ENCODE measurements at places on chromosomes 4 and X. TPM values are rescaled to one million over a fixed set of nuclear protein-coding genes. Genes with fewer than 3 reads are reported as not detected.

DNA sequence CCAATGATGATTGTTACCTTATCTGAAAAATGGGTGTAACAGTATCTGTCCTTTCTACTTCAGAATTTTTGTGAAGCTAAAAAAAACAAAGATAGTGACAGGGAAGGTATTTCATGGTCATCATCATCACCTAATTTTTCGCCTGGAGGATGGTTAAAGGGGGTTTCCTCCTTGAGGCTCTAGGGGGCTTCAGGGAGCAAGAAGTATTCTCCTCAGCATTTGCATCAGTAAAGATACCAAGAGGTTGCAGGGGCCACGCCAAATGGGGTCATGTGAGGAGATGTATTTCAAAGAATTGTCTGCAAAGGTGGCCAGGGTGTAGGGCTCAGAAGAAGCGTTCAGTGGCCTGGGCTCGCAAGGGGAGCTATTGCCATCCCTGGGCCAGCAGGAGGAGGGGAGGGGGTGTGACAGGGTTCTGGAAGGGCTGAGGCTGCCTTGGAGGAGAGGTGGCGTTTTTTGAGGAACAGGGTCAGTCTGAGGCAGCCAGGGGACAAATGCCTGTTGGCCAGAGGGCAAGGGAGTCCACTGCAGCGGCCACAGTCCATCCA lies 7.3 kb upstream of the NSG1 start:
- H3K4me1 ChIP-seq, result no peaks in the 10 kb centered on the region
- H3K27me3 ChIP-seq, result peaks cover 19% of the 10 kb centered on the region
- no peaks in the 10 kb centered on the region for H3K36me3 ChIP-seq
- DNase-seq, result no peak

- H3K27me3 ChIP-seq, result no peaks in the 10 kb centered on the region
- no peak overlapping the region for H3K4me3 ChIP-seq
- no peaks in the 10 kb centered on the region for H3K36me3 ChIP-seq
- no peaks in the 10 kb centered on the region for H3K4me1 ChIP-seq
Measured at GRCh38 chr4:151251603-151252304, 25.2 kb upstream of the PRSS48 start.

ART3 gene
- total RNA-seq, result 28.0 TPM

BMX gene
- total RNA-seq, result 4.5 TPM

DNA sequence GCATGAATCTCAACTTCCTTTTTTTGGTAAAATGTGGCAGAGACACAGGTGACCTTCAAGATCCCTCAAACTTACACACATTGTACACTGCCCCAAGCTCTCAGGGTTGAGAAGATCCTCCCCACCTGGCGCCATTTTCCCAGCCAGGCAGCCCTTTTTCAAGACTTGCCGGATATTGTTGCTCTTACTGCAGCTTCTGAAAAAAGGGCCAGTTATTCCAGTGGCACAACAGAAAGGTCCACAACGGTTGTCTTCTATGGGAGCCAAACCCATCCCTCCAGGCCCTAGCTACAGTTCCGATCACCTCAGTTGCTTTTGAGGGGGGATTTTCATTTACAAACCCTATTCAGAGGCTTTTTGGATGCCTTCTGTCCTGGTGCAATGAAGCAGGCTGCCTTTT lies 101.1 kb downstream of the CHIC2 start:
- no peak overlapping the region for H3K4me3 ChIP-seq
- H3K27ac ChIP-seq, result no peak overlapping the region
- no peak for DNase-seq
- no peaks in the 10 kb centered on the region for H3K4me1 ChIP-seq
- H3K36me3 ChIP-seq, result no peaks in the 10 kb centered on the region
- no peaks in the 10 kb centered on the region for H3K27me3 ChIP-seq

- H3K36me3 ChIP-seq, result no peaks in the 10 kb centered on the region
- no peak overlapping the region for H3K27ac ChIP-seq
- no peaks in the 10 kb centered on the region for H3K4me1 ChIP-seq
- no peaks in the 10 kb centered on the region for H3K27me3 ChIP-seq
- DNase-seq, result no peak
Measured at GRCh38 chr4:101237773-101238172, 109.6 kb downstream of the PPP3CA start.

DNA sequence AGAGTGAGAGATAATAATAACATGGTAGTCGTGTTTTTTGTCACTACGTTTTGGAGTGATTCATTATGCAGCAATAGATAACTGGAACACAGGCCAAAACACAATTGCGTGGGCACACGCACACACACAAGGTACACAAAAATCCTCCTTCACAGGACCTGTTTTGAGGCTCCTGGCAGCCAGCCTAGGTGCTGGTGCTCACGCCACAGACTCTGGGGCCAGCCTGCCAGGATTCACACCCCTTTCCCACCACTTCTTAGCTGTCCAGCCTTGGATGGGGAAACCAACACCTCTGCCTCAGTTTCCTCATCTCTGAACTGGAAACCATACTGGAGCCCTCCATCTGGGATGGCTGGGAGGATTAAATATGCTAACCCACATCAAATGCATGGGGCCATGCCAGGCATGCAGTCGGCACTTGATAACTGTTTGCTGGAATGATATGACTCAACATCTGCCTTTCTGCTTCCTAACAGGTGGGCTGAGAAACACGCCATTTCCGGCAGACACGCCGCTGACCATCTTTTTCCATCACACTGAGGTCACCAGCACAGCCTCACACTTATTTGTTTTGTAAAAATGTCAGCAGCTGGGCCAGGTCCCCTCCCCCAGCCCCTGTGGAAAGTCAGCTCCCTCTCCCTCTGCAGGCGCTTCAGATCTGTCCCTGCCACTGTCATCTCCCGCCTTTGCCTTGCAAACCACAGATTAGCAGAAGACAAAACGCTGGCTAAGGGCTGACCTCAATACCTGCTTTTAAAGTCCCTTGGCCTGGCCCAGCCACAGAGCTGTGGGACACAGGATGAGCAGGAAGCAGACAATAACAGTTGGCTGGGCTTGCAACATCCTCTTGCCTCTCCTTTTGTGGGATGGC lies 237.5 kb downstream of the BCOR start:
- H3K36me3 ChIP-seq, result no peaks in the 10 kb centered on the region
- H3K4me1 ChIP-seq, result no peaks in the 10 kb centered on the region
- H3K27me3 ChIP-seq, result no peaks in the 10 kb centered on the region
- no peak overlapping the region for H3K27ac ChIP-seq

- no peak overlapping the region for H3K4me3 ChIP-seq
- no peaks in the 10 kb centered on the region for H3K4me1 ChIP-seq
- H3K27ac ChIP-seq, result no peak overlapping the region
Measured at GRCh38 chr4:110988722-110989121, 365.8 kb upstream of the PITX2 start.

GRCh38 chr4:118296729-118297128 lies 56.1 kb downstream of the PRSS12 start:
- no peaks in the 10 kb centered on the region for H3K27me3 ChIP-seq
- no peak overlapping the region for H3K4me3 ChIP-seq
- no peak overlapping the region for H3K27ac ChIP-seq
- H3K36me3 ChIP-seq, result no peaks in the 10 kb centered on the region

DNA sequence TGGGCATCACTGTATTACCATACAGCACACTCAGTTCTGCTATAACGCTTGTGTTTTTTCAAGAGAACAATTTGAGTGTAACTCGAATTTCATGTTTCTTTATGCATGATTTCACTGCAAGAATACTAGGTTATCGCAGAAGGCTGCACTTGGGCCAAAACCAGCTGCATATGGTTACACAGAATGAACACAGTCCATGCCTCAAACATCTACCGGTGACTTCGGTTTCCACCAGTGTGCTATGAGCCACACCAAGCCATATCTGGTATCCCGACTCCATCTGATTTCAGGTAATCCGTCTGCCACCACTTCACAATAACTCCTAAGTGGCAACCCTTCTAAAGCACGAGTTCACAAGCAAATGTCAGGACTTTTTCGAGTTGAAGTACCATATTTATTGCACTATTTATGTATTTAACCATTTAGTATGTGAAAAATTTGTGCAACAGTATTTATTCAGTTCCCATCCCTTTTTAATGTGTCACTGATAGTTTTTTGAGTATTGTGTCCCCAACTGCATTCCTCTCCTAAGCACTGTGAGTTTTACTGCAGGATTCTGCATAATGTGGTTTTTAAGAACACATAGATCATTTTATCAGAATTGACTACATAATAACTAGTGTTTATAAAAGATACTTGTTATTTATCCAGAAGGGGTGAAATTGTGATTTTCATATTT lies 111.8 kb downstream of the APBB2 start:
- no peaks in the 10 kb centered on the region for H3K27me3 ChIP-seq
- H3K4me3 ChIP-seq, result no peak overlapping the region
- no peaks in the 10 kb centered on the region for H3K36me3 ChIP-seq
- H3K27ac ChIP-seq, result no peak overlapping the region
- no peak for DNase-seq
- H3K4me1 ChIP-seq, result no peaks in the 10 kb centered on the region

DNA sequence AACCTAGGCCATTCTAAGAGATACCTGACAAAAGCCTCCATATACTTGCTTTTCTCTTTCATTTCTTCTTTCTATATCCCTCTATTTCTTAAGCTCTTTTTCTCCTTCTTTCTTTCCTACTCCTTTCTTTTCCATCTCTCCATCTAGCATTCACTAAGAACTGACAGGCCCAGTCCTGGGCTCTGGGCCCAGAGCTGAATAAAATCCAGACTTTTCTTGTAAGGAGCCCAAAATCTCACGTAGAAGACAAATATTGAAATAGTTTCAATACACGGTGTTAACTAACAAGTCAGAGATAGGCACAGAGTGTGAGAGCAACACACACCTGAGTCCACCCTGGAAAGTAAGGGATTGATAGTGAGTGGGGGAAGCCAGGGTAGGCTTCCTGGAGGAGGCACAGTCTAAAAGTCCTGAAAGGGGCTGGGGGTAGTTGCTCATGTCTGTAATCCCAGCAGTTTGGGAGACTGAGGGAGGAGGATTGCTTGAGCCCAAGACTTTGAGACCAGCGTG lies 73.2 kb upstream of the EFNB1 start:
- H3K4me3 ChIP-seq, result no peak overlapping the region
- no peaks in the 10 kb centered on the region for H3K4me1 ChIP-seq
- H3K36me3 ChIP-seq, result no peaks in the 10 kb centered on the region
- no peak for DNase-seq

IQCM gene
- total RNA-seq, result not detected

DNA sequence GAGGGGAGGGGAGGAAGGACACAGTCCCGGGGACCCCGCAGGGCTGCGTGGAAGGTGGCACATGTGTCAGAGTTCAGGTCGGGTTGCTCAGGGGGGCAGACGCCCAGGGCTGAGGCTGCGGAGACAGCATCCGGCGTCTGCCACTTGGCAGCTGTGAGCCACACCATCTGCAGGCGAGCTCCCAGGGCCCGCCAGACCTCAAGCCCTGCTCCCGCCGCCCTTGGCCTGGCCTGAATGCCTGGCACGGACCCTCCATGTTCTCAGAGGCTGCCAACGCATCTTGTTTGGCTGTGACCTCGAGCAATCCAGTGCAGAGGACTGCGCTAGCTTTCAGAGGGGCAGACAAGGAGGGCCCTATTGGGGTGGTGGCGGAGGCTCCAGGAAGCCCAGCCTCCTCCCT lies 5.1 kb downstream of the BGN start:
- H3K27me3 ChIP-seq, result no peaks in the 10 kb centered on the region
- no peaks in the 10 kb centered on the region for H3K36me3 ChIP-seq
- H3K4me3 ChIP-seq, result no peak overlapping the region

GRCh38 chr4:88162626-88163025 lies 4.2 kb upstream of the ABCG2 start:
- DNase-seq, result no peak
- H3K4me3 ChIP-seq, result no peak overlapping the region

GRCh38 chr4:34009951-34010350 lies 2234.4 kb downstream of the ARAP2 start:
- H3K27me3 ChIP-seq, result no peaks in the 10 kb centered on the region
- no peak overlapping the region for H3K27ac ChIP-seq
- no peak overlapping the region for H3K4me3 ChIP-seq
- DNase-seq, result no peak
- H3K36me3 ChIP-seq, result no peaks in the 10 kb centered on the region
- no peaks in the 10 kb centered on the region for H3K4me1 ChIP-seq

DMRTC1 gene
- not detected for total RNA-seq

ERCC6L gene
- total RNA-seq, result not detected

ETDC gene
- not detected for total RNA-seq

- H3K27ac ChIP-seq, result peak overlapping the region; percentile 97
- H3K36me3 ChIP-seq, result no peaks in the 10 kb centered on the region
- H3K27me3 ChIP-seq, result no peaks in the 10 kb centered on the region
- peak overlapping the region; percentile 43 for H3K4me3 ChIP-seq
- DNase-seq, result peak; percentile 14
Measured at GRCh38 chrX:17737986-17738713, 857 bp downstream of the SCML1 start.

- no peak for DNase-seq
- no peaks in the 10 kb centered on the region for H3K27me3 ChIP-seq
- no peaks in the 10 kb centered on the region for H3K4me1 ChIP-seq
- H3K27ac ChIP-seq, result no peak overlapping the region
- no peaks in the 10 kb centered on the region for H3K36me3 ChIP-seq
Measured at GRCh38 chrX:11960031-11960430, 178.2 kb upstream of the FRMPD4 start.

TMSB15C gene
- total RNA-seq, result 2.1 TPM

- no peak overlapping the region for H3K4me3 ChIP-seq
- no peak overlapping the region for H3K27ac ChIP-seq
- H3K27me3 ChIP-seq, result no peaks in the 10 kb centered on the region
- no peaks in the 10 kb centered on the region for H3K36me3 ChIP-seq
- no peak for DNase-seq
Measured at GRCh38 chr4:73723023-73723422, 17.3 kb upstream of the CXCL8 start.

SLIT2 gene
- total RNA-seq, result 43.2 TPM

Measured in tibial nerve (tissue), 4 donors.